ENCODE measurements at places on chromosomes 3 and 15.

DNA sequence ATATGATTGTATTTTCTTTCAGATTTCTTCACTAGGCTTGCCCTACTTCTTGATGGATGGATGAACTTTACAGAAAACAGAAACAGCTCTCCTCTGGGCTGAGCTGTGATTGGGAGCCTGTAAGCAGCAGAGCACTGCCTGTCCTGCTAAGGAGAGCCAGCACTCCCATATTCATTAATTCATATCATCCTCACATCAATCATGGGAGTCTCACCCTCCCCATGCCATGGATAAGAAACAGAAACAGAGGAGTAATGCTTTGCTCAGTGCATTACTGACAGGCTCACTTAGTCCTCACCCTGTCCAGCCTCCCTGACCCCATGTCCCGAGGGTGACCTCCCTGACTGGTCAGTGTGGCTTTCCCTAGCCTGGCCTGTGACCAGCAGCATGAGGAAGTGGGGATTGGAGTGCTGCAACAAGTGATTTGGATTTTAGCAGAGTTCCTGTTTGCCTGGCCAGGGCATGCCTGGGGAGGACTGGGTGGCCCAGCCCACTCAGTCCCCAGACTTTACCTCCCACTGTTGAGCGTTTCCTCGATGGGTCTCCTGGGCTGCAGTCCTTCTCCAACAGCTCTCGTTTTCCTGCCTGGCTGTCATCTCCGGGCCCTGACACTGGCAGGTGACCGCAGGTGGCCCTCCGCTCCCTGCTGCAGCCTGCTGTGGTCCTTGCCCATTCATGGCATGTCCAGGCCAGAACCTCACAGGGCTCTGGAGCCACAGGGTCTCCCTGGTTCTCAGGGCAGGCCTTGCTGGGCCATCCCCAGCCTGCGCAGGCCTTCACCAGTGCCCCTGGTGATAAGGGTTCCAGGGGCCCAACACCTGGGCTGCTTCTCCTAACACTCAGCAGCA, 1.3 kb upstream of the TMIE start:
- DNase-seq: no peak

DNA sequence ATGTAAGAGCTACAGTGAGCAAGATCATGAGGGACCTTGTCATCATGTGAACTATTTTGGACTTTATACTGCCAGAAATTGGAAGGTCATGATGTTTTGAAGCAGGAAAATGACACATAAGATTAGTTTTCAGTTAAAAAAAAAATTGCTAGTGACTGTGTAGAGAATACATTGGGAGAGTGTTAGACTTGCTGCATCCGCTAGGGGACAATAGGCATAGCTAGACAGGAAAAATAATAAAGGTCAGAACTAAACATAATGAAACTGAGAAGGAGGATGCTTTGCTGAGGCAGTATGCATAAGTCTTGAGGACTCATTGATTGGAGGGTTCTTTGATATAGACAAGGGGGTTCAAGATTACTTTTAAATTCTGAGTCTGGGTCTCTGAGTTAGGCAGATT, 275.8 kb upstream of the KCNH8 start:
- no peak for DNase-seq

GRCh38 chr3:171415070-171415469, 45.1 kb downstream of the TNIK start:
- DNase-seq: no peak

DNA sequence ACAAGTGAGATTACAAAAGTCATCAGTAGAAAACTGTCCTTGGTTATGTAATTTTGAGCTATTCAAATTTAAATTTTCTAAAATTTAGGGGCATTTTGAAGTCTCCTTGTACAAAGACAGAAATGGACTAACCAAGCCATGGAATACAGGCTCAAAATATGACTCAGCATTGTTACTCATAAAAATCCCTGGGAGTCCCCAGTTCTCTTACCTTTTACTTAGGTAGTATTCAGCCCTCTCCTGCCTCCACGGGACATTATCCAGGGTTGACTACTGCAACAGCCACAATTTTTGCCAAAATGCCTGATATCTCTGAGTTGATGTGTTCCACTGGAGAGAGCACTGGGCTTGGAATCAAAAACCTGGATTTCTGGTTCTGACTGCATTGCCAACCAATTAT, 25.0 kb downstream of the CLDN18 start:
- DNase-seq: no peak

GRCh38 chr3:20528180-20528770, 342.3 kb upstream of the SGO1 start:
- no peak for DNase-seq

DNA sequence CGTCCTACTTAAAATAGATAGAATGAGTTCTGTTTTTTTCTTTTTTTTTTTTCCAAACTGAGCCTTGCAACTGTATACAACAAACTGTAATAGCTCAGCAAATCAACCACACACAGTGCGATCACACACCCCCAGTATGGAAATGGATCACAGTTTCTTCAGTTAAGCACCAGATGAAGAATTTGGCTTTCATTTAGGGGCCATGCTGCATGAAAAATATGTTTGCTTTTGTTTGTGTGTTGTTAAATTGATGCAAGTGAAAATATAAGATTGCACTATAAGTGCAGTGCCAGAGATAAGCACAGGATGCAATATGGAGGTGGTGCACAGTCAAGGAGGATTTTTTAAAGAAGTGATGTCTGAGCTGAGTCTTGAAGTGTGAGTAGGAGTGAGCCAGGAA, 17.8 kb downstream of the CCDC54 start:
- no peak for DNase-seq

- DNase-seq: no peak
Measured at GRCh38 chr15:74191798-74192197, 10.8 kb downstream of the STRA6 start.

DNA sequence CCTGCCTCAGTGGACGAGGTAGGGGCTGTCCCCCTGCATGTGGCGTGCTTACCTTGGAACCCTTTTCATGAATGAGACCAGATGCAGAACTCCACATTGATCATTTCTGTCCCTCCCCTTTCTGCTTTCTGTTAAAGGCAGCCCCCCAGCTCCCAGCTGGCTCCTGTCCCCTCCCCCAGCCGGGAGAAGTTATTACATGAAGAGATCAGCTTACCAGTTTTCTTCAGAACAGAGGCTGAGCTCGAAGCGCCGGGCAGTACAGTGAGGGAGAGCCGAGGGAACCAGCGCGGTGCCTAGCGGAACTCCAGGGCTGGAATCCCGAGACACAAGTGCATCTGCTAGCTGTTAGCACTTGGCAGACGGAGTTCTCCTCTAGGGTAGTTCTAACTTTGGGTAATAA, 263.3 kb upstream of the NR2E3 start:
- no peak for DNase-seq

- DNase-seq: no peak
Measured at GRCh38 chr3:12352253-12352652, 63.4 kb downstream of the PPARG start.

GRCh38 chr15:70142322-70143191, 44.8 kb upstream of the TLE3 start:
- no peak for DNase-seq

DNA sequence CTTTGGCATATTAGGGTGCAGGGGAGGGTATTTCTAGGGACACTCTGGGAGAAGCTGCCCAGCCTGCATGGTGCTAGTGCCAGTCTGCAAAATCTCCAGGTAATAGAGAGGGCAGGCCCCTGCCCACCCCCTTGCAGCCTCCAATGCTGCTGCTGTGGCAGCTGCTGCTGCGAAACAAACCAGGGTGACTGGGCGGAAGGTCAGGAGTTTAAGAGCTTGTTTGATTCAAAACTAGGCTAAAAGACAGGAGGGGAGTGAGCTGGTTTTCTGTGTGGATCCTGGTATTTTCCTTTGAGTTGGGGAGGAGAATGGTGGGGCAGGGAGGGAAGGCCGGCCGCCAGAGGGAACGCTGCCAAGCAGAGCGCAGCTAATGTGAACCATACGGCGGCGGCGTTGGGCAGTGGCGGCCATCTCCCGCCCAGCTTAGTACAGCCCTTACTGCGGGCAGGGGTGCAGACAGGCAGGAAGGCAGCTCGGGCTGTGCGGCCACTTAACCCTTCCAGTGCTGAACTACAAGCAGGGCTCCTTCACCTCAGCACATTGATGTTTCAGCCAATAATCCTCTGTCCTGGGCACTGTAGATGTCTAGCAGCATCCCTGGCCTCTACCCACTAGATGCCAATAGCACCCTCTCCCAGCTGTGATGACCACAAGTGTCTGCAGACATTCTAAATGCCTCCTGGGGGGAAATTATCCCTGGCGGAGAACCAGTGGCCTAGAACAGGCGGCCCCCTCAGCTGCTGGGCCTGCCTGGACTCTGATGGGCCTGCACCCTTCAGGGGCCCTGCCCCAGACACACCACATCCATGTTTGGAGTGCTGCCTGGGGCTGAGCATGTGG, 125.7 kb downstream of the EEFSEC start:
- DNase-seq: no peak

- DNase-seq: no peak
Measured at GRCh38 chr15:85463976-85464375, 83.6 kb downstream of the AKAP13 start.

GRCh38 chr3:42486814-42487565, 15.5 kb upstream of the VIPR1 start:
- DNase-seq: no peak

- peak; percentile 62 for DNase-seq
Measured at GRCh38 chr15:100111125-100112060, 230.4 kb downstream of the ADAMTS17 start.

- DNase-seq: no peak
Measured at GRCh38 chr3:32373276-32373675, 18.4 kb upstream of the CMTM7 start.

- no peak for DNase-seq
Measured at GRCh38 chr3:67325231-67325630, 327.1 kb downstream of the KBTBD8 start.

- DNase-seq: no peak
Measured at GRCh38 chr3:185065059-185065458, 87.8 kb downstream of the C3orf70 start.

- no peak for DNase-seq
Measured at GRCh38 chr3:66211779-66212178, 9.0 kb upstream of the SLC25A26 start.

GRCh38 chr3:48024401-48024800, 8.2 kb upstream of the MAP4 start:
- no peak for DNase-seq

GRCh38 chr15:57881361-57881760, 174.8 kb downstream of the POLR2M start:
- no peak for DNase-seq

DNA sequence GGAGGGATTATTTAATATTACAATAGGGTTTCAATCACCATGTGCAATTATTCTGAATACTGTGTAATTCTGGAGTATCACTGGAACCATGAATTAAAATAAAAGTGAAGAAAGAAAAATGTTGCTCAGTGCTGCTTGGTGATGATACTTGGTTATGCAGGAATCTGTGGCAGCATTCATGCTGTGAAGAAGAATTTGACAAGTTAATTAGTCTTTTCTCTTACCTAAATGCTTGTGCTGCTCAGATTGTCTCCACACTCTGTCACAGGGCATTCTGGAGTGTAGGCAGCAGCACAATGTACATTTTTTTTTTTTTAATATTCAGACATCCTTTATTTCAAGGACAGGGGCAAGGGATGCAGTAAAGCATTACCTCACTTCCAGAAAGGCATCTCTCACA, 749.3 kb upstream of the CADM2 start:
- DNase-seq: no peak

DNA sequence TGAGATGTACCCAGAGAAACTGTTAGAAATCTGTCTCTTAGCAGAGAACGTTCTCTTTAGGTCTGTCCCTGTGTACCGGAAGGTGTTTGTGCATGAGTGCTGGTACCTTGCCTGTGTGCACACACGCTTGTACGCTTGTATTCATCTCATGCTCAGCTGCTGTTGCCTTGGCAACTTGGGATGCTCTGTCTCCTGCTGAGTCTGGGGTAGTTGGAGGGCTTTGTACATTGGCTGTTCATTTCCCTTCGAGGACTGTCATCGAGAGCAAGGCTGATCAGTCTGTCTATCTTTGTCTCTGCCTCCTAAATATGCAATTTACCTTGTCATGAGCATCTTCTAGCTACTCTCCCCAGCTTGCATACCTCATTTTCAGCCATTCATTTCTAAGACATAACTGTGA, 147.2 kb downstream of the SLCO3A1 start:
- no peak for DNase-seq

- no peak for DNase-seq
Measured at GRCh38 chr15:60751985-60752952, 273.3 kb upstream of the ICE2 start.

DNA sequence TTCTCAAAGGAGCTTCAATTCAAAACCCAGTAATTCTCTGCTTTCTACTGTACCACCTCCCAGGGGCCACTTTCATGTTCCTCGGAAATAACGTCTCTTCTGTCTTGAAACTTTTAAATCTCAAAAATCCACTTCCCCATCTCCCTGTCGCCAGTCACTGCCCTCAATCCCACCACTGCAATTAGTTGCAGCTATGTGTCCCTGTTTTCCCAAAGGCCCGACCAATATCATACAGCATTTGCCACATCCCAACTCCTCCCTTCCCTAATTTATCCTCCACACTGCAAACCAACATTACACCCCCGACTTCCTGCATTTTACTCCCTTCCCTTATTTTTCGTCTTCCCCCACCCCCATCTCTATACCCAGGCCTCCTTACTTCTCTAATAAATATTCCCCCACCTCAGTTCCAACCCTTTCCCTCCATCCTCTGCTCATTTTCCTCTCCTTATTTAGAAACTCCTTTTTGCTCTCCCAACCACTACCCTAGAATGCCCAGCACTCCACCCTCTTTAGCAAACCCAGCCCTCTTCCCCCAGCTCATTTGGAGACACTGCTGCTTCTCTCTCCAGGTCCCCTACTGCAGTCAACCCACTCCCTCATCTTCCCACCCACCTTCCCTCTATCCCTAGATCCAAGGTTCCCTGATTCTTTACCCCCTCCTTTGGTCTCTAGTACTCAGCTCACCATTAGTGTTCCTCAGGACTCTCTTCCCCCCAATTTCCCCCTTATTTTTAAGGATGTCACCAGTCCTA, 1.1 kb downstream of the NPTN start:
- no peak for DNase-seq

DNA sequence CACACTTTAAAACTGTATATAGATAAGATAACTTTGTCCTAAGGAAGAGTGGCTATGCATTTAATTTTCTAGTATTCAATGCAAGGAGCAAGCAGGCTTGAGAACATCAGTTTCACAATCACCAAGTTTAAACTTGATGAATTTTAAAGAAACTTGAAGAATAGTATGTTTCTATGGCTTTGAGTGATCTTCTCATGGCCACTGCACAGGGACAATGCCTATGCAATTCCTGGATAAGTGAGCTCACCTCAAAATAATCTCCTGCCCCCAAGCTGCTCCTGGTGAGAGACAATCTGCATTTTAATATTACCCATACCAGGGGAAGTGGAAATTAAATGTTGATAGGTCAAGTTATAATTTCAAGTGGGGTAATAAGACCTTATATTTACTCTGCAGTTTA, 376.6 kb upstream of the CBLB start:
- DNase-seq: no peak

DNA sequence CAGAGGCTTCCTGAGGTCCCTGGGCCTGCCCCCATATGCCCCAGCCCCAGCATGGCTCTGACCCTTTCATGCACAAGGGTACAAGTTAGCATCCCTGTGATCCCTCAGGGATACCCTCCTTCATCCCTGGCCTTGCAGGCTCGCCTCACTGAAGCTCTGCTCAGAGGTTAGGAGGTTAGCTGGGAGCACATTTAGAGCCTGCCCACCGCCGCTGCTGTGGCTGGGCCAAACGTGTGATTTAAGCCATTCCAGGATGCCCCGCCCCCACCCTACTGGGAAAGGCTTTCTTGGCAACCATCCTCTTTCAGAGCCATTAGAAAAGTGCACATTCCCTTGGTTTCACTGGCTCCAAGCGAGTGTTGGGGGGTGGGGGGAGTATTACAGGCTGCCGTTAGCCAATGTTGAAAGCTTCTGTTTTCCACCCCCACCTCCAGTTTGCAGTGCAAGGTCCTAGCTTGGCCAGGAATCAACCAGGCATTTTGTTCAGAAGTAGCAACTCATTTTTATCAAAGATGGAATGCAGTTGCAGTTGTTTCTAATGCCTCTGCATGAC, 6.3 kb upstream of the HES1 start:
- no peak for DNase-seq
